ENCODE measurements at places on chromosomes 1 and 21.

DNA sequence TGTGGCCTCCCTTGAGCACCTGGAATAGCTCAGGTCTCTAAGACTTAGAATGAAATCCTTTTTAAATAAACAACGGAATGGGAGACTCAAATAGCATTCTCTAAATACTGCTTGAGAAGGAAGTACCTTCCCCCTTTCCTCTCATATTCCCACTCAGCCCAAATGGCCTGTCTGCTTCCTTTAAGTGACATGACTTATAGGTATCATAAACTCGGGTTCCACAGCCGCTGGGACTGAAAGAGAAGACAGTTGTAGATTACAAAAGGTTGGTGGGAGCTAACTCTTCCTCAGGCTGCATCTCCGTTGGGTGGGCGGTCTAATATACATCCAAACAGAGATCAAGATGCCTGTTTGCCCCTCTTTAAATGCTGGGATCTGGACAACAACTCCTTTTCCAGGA lies 1.2 kb upstream of the HMCN1 start:
- DNase-seq, result no peak

DNA sequence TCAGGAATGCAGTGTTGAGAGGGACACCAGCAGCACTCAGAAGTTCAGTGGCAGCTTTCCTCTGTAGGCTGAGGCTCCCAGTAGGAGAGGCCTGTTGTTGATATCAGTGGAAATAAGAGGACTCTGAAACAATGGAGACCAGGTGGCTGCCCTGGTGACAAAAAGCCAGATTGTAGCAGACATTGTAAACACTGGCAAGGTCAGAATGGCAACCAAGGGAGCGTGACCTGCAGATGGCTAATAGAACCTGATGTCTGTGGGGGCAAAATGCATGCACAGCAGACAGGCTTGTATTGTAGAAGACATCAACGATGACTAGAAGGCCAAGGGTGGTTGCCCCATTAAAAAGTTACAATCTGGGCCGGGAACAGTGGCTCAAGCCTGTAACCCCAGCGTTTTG lies 53.1 kb upstream of the GPR37L1 start:
- DNase-seq, result no peak

- no peak for DNase-seq
Observed at GRCh38 chr1:53115403-53116306, 26.8 kb downstream of the SLC1A7 start.

DNA sequence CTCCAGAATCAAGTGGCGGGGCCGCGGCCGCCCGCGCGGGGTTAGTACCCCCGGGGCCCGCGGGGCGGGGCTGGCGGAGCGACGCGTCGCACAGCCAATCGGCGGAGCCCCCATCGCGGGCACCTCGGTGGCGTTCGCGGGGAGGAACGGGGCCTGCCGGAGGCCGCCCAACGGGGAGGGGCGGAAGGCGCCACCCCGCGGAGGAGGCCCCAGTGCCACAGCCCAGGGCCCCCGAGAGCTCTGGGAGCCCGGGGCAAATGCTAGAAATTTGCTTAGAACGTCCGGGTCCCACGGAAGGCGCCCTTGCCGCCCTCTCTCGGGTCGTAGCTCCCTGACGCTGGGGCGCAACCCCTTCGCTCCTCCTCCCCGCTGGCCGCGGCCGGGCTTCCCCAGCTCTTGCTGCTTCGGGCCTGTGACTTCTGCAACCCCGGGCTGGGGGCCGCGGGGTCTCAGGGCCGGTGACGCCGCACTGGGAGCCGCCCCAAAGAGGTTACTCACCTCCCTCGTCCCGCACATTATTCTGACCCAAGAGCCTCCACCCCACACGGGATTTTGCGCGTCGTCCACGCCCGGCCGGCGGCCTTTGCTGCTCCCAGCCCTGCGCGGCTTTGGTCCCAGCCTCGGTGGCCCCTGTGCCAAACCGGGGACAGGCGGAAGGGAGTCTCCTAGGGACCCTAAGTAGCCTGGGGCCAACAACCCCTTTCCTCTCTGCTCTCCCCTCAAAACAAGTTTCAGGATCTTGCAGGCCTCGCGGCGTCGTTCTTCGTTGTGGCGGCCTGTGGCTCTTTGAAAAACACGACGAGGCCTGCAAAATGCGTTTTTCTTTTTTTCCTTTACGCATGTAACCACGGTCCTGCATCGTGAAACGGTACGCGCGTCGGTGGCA lies at the start of gene RUNX3:
RUNX3 (minus strand) TSS at position 17 of the 886 bp plus-strand sequence. CDS start 408 bp downstream, outside the sequence.
- DNase-seq, result no peak

- no peak for DNase-seq
Observed at GRCh38 chr21:34602061-34602460, 12.9 kb downstream of the RCAN1 start.

GRCh38 chr1:172451002-172451443 lies 7.2 kb upstream of the PIGC start:
- DNase-seq, result no peak

DNA sequence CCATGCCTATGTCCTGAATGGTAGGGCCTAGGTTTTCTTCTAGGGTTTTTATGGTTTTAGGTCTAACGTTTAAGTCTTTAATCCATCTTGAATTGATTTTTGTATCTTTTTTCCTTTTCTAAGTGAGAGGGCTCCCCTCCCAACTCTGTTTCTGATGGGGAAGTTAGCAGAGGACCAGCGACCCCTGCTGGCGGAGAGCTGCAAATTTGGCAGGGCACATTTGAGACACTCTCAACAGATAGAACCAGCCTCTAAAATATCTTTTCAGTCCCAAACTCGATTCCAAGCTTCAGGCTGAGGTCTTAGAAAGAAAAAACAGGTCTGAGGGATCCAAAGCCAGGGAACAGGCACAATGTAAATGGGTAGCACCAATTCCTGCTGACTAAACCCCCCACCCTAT lies 32.5 kb downstream of the LRRC3 start:
- DNase-seq, result no peak

Data from forelimb muscle (tissue), 1 donor.